ENCODE measurements at places on chromosomes 2 and 18.

DNA sequence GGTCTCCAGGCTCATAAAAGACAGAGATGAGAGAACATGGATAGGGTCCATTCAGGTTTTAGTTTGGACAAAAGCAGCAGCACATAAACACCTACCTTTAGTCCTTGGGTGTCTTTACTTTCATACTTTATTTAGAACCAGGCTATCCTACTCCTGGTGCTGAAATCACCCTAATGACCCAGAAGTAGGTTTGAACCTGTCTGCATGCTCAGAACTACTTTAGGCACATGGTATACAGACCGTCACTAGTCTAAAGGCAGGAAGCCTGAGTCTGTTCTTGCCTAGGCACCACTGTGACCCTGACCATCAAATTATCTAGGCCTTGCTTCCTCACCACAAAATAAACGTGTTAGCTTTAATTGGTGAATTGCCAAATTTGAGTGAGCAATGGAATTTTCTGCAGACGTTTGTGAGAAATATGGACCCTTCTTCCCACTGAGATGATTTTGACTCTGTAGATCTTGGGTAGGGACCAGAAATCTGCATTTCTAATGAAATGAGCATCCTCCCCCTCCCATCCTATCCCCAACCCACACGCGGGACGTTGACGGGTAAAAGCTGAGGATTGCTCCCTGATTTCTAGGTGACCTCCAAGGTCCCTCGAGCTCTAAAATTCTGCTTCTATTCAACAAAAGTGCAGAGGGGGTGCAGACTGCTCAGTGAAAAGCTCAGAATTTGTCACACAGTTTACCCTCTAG is 75.1 kb downstream of the PLEKHM3 start:
- no peak for DNase-seq

GRCh38 chr2:71879509-71880184 is 268.0 kb downstream of the CYP26B1 start:
- no peak for DNase-seq

GRCh38 chr2:145875016-145875415 is 1355.1 kb upstream of the ZEB2 start:
- DNase-seq, result no peak

- no peak for DNase-seq
Measured at GRCh38 chr18:24475926-24476589, 15.6 kb downstream of the HRH4 start.

DNA sequence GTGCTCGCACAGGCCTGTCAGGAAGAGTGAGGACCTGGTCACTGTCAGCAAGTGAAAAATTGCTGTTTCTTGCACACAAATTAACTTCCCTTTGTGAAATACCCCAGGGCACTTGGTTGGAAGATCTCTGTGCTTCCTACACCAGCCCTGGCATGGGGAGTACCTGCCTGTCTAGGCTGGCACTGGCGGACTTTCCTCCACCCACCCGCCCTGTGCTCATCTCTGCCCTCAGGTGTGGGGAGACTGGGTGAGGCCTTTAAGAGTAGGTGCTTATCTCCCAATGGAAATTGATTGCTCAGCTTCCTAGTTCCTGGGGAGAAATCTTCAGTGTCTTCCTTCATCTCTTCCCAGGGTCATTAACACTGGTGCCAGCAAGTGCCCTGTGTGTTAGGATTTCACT is 42.1 kb downstream of the IMPA2 start:
- DNase-seq, result no peak

DNA sequence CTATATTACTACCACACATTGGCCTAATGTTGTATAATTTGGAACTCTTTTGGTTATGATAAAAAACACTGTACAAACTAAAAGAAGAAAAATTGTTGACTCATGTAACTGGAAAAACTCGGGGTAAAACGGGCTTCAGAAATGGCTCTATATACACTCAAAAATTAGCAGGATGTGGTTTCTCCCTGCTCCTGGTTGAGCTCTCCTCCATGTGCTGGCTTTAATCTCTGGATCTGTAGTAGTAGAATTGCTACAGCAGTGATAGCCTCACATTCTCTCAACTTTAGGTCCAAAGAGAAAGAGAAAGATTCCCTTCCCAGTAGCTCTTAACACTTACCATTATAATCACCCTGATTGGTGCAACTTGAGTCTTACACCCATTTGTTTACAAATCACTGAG is 274.9 kb upstream of the GALNT5 start:
- no peak for DNase-seq

- DNase-seq, result no peak
Measured at GRCh38 chr2:132795220-132795619, 125.2 kb upstream of the LYPD1 start.

DNA sequence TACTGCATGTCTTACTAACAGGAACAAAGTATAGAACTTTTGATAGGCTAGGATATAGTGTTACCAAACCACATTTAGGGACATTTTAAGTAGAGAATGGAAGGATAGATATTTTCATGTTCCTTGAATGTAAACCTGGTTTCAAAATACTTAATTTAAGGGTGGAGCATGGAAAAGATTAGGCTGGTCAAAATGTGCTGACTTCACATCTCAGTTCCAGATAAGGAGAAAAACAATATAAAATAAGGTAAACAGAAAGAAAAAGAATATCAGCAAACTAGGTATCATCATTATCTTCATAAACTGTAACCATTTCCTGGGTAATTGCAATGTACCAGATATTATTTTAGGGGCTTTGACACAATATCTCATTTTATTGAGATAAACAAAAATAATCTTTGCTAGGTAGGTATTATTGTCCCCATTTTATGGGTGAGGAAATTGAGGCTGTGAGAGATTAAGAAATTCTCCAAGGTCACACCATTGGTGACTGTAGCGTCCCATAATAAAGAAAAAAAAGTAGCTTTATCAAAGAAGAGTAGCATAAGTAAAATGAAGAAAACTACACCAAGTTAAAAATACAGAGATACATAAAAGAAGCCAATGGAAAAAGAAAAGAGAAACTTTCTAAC is 3.6 kb downstream of the PDE11A start:
- DNase-seq, result no peak

DNA sequence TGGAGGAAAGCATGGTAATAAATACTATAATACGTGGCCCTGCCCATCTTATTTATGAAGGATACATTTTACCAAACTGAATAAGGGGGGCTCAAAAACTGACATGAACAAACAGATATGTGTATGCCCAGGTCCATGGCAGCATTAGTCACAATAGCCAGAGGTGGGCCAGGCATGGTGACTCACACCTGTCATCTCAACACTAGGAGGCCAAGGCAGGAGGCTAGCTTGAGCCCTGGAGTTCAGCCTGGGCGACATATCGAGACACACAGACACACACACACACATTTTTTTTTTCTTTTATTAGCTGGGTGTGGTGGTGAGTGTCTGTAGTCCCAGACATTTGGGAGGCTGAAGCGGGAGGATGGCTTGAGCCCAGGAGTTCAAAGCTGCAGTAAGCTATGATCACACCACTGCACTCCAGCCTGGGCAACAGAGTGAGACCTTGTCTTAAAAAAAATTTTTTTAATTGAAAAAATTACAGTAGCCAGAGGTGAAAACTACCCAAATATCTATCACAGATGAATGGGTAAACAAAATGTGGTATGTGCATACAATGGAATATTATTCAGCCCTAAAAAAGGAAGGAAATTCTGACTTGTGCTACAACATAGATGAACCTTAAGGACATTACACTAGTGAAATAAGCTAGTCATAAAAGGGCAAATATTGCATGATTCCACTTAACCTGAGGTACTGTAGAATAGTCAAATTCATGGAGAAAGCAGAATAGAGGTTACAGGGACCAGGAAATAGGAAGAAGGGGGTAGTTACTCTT is 8.0 kb downstream of the ATP8B1 start:
- DNase-seq, result no peak

DNA sequence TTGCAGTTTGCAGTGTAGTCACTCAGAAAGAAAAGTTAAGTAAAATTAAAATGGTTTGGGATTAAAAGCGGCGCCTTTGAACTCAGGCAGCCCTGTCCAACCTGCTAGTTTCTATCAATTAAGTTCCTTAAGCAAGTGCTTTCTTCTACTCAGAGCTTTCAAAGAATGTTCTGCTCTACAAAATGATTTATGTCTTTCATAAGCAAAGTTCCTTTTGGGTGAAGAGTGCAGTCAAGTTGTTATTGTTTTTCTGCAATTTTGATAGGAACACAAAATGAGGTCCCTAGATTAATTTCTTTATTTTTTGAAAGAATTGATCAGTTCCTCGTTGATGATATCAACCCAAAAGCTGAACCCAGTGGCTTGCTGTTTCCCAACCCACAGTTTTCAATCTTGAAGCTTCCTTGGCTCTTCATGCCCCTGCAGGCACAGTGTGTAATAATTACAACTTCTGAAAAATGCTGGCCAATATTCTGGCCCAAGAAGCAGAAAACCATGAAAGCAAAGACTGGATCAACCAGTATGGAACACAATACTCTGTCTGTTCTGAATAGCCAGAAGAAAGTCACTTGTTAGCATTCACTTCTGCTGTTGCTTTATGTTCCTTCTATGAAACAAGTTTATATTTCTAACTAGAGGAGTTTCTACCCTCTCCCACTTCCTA is 89.1 kb downstream of the TGIF1 start:
- no peak for DNase-seq

GRCh38 chr2:173854840-173855239 is 110.3 kb downstream of the SP3 start:
- no peak for DNase-seq

- DNase-seq, result no peak
Measured at GRCh38 chr18:63099091-63099840, 220.3 kb downstream of the BCL2 start.

- peak; percentile 53 for DNase-seq
Measured at GRCh38 chr2:232761301-232761907, 15.0 kb downstream of the KCNJ13 start.

GRCh38 chr2:152766928-152767327 is 48.5 kb downstream of the ARL6IP6 start:
- DNase-seq, result no peak

DNA sequence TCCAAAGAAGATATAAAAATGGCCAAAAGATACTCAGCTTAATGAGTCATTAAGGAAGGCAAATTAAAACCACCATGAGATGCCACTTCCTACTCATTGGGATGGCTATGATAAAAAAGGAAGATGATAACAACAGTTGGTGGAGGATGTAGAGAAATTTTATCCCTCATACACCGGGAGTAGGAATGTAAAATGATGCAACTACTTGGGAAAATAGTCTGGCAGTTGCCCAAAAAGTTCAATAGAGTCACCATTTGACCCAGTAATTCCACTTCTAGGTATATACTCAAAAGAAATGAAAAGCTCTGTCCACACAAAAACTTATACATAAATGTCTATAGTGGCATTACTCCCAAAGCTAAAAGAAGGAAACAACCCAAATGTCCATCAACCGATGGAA is 10.1 kb upstream of the SULT1C2 start:
- no peak for DNase-seq

DNA sequence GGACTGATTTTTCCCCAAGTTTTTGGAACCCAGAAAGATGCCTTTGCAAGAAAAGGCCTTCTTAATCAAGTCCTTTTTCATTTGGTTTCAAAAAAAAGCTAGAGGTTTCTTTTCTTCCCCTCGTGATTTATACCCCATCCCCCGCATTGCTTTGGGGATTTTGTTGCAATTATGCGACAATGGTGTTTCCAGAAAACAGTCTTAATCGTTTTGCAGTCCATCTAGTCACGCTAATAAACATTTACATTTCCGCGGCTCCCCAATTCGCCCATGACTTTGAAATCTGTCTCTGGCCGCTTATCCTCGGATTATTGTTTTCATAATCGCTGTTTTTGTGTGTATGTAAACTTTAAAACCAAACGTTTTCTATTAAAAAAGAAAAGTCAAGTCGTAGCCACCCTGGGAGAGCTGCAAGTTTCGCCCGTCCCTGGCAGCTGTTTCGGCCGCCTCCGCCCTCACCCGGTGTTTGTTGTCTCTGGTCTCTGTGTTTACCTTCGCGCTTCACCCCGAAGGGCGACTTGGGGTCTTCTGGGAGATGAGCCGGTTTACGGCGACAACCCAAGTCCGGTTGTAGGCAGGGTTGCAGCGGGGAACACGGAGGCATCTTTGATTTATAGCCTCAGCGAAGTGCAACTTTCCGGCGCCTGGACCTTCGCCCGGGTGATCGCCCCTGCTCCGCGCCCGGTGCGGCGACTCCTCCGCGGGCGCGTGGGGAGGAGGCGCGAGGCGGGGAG is 667 bp downstream of the SP9 start:
- no peak for DNase-seq

DNA sequence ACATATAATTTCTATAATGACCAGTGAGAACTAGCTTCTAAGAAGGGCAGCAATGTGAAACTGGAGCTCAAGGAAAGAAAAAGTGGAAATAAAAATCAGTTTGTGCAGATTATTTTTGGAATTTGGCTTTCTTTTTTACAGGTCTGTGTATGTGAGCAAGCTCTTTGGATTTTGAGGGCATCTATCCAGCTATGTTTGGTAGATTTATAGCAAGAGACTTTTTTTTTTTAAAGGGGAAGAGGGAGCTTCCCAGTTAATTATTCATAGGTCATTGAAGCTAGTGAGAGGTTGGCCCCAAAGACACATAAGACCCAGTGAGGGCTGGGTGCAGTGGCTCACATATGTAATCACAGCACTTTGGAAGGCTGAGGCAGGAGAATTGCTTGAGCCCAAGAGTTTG is 24.0 kb upstream of the COLEC12 start:
- DNase-seq, result peak; percentile 64

GRCh38 chr2:240033330-240033678 is 3.1 kb upstream of the OR6B2 start:
- DNase-seq, result no peak

DNA sequence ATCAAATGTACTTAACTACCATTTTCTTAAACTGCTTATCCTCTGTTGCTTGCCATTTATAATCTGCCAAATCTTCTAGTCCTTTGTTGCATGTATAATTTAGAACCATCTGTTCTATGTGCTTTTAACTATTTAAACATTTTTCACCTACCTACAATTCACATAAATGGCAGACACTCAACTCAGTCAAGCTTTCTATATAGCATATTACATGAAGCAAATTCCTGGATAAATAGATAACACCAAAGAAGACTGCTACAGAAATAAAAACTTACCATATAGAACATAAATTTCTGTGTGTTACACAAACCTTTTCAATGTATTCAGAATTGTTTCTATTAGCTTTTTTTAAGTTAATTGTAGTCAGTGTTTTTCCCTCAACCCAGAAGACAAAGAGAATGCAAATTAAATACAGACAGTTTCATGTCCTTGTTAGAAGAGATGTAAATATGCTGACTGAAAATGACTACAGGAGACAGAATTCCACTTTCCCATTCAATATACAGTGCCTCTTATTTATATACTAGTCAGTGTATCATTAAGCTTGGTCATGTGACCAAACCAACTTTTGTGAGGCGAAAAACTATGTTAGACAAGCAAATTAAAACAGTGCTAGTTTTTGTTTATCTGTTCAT is 2.6 kb downstream of the BAZ2B start:
- DNase-seq, result peak; percentile 33

DNA sequence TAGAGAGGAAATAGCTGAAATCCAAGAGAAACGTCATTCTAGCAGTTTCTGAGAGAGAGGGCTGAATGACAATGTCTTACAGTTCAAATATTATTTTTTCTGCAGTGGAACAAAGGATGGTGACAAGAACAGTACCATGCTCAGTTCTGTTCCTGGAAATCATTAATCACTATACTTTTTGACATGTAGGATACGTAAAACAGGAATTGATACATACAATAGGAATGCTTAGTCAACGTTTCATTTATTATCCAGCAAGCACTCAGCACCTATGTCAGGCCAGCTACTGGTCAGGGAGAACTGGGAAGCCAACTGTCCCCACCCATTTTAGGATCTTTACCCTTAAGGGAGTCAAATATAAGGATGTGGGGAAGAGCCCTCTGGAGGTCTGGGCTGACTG is 114.7 kb downstream of the DHRS9 start:
- DNase-seq, result no peak

- DNase-seq, result peak; percentile 48
Measured at GRCh38 chr2:226466589-226466988, 333.0 kb downstream of the IRS1 start.

Data from kidney glomerular epithelial cell (primary cell).